ENCODE measurements at places on chromosomes 7 and 10.

DNA sequence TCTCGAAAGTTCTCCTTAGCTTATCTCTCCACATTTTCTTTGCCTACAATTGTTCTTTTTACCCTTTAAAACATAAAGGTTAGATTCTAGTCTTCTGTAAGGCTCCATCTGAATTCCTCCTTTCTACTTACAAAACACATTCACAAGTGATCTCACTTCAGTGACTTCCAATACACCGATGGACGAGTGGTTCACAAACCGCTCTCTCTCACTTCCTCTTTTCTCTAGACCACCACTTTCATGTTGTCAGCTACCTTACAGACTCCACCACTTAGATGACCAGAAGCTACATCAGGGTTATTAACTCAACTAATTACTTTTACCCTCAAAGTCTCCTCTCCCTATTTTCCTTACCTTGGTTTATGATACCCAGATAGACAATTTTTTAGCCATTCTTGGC, 11.8 kb downstream of the MET start:
- no peak for DNase-seq

DNA sequence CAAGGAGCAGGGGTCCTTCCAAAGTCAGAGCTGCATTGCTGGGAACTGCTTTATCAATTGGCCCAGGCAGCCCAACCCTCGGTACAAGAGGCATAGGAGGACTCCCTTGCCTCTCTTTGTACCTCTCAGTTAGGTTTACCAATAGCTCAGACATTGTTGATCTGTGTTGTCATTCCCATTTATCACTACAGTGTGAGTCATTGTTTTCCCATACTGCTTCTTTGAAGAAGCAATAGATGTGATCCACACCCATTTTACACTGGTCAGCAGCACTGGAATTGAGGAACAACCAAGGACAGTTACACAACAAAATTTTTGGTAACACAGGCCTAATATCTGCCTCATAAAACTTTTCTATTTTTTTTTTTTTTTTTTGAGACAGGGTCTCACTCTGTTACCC, 307.2 kb downstream of the SNX13 start:
- DNase-seq = no peak

DNA sequence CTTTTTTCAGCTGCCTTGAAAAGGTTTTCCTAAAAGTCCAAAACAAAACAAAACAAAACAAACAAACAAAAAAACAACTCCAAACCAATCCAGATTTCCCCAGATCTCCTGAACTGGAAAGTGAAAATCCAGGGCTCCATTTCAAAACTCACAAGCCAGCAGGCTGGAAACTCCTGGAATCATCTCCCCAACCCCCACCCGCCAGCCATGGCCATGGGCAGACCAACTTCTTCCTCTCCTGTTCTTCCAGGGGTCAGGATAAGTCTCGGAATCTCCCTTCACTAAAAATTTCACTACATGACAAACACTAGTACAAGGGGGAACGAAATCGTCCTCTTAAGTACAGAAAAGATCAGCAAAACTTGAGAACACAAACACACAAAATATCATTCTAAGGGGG, 40.4 kb downstream of the GNA12 start:
- DNase-seq = no peak

GRCh38 chr10:91220954-91221675, 652 bp downstream of the PCGF5 start:
- DNase-seq = no peak

GRCh38 chr10:90112681-90113080, 411.3 kb downstream of the KIF20B start:
- DNase-seq = no peak

- DNase-seq = no peak
These were observed 418.9 kb downstream of the MDFIC start for GRCh38 chr7:115340828-115341227.

DNA sequence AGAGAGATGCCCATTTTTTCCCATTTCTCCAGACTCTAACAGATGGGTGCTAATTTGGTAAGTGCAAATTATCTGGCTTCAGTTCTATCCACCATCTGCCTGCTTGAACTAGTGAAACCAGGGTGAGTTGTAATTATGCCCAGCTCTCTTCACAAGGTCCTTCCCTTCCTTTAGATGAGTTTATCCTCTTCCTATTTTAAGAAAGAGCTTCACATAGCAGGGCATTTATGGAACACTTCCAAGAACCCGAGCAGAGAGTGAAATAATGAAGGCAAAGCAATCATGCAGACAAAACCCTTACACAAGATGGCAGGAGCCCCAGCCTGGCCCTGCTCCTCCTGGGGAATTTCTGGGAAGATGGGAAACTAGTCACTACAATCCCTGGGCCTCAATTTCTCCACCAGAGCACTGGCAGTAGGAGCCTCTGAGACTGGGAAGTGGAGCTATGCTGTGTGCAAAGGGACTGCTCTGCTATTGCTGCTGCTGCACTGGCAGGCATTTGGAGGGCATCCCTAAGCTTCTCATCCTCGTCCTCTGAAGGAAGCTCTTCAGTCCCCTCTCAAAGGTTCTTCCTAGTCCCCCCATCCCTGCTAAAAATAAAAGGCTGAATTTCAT, 33.7 kb upstream of the PLXNA4 start:
- no peak for DNase-seq

- no peak for DNase-seq
These were observed 96.0 kb upstream of the PRPS1L1 start for GRCh38 chr7:18123508-18124239.

DNA sequence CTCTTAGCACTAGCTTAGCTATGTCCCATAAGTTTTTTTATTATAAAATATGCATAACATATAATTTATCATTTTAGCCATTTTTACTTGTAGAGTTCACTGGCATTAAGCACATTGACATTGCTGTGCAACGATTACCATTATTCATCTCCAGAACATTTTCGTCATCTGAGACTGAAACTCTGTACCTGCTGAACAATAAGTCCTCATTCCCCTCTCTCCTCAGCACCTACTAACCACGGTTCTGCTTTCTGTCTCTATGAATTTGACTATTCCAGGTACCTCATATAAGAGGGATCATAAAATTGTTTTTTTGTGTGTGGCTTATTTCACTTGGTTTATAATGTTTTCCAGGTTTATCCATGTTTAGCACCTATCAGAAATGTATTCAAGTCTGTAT, 64.1 kb downstream of the SHOC2 start:
- DNase-seq = no peak

GRCh38 chr7:46391231-46392201, 470.4 kb upstream of the IGFBP3 start:
- no peak for DNase-seq

DNA sequence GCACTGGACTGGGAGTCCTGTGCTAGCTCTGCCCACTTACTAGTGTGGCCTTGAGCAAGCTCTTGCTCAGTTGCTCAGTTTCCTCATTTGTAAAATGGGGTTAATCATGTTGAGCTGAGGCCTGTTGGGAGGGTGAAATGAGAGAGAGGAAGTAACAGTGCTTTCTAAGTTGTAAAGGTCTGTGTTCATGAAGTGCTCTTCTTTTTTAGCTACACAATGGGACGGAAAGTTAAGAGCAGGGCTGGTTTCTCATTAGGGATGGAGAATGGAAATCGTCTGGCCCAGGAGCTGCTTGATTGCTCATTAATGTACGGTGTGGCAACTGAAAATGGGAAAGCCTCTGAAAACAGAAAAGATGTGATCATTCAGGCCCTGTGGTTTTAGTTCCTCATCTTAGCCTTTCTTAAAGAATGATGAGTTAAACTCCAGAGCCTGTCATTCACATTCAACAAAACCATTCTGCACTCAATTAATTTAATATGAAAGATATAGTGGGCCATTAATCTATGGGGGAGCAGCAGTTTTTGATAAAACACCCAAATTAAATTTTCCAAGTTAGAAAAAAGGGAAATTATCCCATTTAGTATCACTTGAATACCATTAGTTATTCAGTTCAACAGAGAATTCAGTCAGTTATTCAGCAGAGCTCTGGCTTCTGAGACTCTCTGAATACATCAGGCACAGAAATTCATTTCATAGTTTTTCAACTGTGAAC, 60.5 kb downstream of the SH2D4B start:
- DNase-seq = no peak

- no peak for DNase-seq
These were observed 3.7 kb upstream of the COL13A1 start for GRCh38 chr10:69797959-69798358.

GRCh38 chr7:90846192-90846591, 250.1 kb downstream of the CDK14 start:
- DNase-seq = no peak

DNA sequence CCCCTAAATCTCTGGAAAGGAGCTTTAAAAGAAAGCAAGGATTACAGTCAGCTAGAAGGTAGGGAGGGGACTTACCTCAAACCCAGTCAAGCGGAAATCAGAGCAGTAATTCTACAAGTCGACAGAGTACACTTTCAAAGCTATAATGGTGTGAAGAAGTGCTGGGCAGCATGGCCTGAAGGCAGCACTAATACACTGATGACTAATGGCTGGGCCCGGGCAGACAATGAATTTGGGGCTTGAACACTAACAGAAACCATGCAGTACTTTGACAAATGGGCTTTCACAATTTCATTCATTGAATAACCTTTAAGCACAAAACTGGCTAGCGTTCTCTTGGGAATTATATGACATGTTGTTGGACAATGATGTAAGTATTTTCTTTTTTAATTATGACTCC, 4.7 kb downstream of the GLI3 start:
- DNase-seq = no peak

GRCh38 chr10:18216482-18216881, 76.3 kb downstream of the CACNB2 start:
- DNase-seq = no peak

DNA sequence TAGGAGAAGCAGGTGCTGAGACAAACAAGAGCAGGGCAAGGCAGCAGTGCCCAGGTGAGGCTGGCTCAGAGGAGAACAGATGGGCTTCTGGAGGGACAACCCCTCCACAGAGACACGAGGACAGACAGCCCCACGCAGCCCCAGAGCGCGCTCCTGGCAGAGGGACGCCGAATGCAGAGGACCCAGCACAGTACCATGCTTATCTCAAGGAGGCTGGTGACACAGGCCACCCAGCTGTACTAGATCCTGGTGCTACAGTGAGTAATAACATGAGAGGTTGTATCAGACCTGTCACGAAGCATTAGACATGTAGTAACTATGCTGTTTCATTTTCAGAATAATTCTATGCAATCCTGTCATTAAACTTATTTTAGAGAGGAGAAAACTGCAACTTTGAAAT, 60.4 kb upstream of the NCAPG2 start:
- DNase-seq = no peak
